ENCODE measurements at places on chromosomes 2 and 18.

DNA sequence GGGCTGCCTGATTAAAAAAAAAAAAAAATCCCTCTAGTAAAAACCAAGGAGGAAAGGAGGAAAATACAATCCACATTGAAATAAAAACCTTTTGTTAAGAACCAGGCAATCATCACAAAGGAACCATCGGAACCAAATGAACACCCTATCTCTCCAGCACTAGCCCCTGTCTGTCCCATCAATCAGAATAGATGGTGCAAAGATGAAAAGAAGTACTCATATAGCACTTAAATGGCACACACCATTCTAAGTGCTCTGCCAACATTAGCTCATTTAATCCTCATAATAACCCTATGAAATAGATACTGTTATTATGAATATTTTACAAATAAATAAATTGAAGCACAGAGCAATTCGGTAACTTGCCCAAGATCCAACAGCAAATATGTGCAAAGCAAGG, 38.5 kb downstream of the LRP2 start:
- no peak for DNase-seq

- DNase-seq = no peak
Measured at GRCh38 chr2:99644419-99644787, 154.6 kb upstream of the REV1 start.

DNA sequence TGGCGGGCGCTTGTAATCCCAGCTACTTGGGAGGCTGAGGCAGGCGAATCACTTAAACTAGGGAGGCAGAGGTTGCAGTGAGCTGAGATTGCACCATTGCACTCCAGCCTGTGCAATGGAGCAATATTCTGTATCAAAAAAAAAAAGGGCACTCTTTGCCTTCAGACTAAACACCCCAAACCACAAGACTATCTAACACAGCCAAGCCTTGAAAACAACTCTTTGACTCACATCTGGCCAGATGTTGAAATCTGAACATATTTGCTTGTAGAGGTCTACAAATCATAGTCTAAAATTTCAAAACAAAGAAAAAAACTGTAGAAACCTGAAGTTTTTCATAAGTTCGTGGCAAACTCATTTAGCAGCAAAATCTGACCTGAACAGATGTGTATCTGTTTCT, 94.9 kb downstream of the FAM161A start:
- peak; percentile 25 for DNase-seq

DNA sequence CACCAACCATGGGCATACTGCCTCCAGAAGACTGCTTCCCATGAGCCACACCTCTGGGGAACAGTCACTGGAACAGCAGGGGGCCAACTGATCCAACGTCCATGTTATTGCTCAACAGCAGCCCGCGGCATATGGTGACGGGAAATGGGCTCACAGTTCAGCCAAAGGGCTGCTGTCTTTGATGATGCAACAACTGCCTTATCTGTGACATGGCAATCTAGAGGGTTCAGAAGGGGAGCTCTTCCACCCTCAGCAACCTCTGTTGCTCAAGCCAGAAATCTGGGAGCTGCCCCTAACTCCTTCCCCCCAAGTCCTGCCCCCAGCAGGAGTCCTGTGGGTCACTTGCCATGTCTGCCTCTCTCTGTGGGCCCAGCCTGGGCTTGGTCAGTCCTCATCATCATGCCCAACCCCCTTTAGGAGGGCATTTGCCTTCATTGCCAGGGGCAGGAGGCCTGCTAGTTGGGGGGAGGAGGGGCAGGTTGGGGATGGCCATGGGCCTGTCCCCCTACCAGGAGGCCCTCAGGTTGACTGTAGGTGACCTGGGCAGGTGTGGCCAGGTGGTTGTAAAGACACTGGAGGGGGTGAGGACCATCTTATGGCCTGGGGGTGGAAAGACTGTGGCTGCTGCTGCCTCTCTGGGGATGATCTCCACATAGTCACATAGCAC, 212.9 kb downstream of the CYP26B1 start:
- no peak for DNase-seq

- no peak for DNase-seq
Measured at GRCh38 chr2:9091811-9092210, 88.3 kb upstream of the MBOAT2 start.

DNA sequence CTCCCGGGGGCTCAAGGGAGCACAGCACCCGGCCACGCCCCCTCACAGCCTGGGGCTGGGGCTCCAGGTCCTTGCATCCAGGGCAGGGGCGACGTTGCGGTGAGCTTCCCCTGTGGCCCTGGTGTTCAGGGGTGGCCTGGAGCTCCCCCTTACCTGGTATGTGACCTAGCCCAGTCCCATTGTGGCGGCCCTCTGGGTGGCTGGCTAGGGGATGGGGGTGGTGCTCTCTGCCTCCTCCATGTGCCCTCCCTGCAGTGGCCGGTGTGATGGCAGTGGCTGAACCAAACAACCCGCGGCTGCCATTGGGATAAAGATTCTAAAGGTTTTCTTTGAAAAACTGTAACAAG, 288.3 kb downstream of the RDH14 start:
- DNase-seq = no peak

- DNase-seq = no peak
Measured at GRCh38 chr18:68705119-68705518, 9.8 kb downstream of the TMX3 start.

DNA sequence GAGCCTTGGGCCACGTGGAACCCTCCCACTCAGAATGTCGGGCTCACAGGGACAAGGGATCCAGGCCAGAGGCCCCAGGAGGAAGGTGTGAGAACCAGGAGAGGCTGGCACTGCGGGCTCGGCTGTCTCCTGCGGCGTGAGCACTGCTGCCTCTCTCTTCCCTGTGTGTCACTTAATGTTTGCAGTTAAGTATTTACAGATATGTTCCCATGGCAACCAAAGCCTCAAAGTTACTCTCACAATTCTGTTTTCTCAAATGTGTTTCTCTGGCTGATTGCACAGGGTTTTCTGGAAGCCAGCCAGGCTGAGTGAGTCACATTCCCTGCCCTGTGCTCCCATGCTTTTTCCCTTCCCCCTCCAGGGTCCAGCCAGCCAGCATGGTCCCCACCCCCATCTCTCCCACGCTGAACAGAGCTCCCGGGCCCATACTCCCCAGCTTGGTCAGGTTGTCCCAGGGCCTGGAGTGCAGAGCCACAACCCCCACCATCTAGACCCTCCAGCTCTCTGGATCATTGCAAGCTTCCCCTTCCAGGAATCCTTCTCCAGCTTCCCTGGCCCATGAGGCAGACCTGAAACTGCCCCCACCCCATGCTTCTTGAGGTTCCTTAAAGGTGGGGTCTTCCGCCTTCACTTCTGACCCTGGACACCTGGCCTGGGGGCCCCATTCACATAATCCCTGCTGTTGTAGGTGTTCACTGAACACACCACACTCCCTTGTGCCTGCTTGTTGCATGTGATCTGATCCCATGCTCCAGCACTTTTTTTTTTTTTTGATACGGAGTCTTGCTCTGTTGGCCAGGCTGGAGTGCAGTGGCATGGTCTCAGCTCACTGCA, 265.9 kb downstream of the CELF4 start:
- DNase-seq = no peak

DNA sequence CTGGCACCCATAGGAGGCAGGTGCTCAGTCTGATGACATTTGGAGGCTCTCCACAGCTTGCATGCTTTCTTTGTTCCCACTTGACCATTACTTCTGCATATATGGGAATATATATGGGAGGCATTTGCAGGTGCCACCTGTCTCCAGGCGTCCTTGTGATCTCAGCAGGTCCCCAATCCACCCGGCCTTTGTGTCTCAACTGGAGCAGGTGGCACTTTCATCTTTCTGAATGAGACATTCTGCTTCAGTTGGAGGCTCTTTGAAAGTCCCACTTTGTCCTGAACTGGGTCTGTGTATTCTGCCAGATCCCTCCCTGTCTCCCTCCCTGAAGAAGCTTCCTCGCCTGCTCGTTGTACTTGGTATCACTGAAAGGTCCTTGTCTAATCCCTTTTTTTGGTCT, 318.1 kb upstream of the EPAS1 start:
- DNase-seq = no peak

DNA sequence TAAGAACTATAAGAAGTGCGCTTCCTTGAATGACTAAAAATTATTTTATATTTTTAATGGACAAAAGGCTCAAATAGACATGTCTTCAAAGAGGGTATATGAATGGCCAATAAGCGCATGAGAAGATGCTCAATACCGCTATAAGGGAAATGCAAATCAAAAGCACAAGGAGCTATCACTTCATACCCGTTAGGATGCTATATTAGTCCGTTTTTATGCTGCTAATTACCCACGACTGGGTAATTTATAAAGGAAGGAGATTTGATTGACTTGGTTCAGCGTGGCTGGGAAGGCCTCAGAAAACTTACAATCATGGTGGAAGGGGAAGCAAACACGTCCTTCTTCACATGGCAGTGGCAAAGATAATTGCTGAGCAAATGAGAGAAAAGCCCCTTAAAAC, 20.5 kb upstream of the PPP4R1 start:
- DNase-seq = no peak

DNA sequence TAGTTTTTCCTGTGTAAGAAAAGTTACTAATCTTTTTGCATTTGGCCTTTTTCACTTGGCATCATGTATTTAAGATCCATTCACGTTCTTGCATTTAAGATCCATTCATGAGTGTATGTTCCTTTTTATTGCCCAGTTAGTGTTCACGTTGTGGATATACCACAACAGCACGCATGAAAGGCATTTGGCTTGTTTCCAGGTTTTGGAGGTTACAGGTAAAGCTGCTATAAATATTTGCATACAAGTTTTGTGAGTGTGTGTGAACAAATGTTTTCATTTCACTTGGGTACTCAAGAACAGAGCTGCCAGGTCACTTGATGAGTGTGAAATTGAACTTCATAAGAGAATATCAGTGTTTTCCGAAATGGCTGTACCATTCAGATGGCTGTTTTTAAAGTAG, 121.2 kb downstream of the CCBE1 start:
- DNase-seq = no peak

DNA sequence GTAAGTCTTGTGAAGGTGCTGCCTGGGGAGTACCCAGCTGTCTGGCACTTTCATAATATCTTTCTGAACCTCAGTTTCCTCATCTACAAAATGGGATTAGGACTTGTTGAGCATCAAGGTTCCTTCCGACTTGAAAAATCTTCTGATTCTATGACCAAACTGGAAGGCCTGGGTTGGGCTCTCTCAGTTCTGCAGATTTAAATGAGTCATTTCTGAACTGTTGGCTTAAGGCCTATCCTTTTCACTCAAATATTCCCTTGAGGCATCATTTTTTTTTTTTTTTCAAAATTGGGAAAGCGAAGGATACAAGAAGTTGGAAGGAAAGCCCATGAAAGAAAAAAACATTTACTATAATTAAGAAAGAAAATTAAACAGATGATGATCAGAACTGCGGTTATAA, 40.8 kb upstream of the CYP1B1 start:
- DNase-seq = no peak

DNA sequence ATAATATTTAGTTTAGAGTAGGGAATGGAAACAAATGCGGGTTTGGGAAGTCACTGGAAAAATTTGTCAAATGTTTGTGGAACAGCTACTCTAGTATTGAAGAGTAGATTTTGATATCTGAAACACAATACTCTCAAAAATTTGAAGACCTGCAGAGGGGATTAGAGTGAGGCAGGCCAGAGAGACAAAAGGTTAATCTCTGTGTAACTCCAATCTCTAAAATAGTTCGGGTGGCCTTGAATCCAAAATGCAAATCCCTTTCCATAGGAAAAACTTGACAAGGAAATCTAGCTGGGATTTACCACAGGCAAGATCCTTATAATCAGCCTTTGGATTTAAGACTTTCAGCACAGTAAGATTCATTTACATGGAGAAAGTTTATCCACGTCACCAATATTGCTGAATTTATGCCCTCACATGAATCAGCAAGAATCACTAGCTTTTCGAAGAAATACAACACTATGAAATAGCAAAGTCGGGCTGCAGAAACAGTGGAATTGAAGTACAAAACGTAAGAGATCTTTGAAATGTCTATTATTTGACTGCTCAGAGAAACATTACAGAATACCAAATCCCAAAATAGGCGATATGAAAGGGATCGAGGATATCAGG, 423.7 kb upstream of the ZNF804A start:
- DNase-seq = no peak

DNA sequence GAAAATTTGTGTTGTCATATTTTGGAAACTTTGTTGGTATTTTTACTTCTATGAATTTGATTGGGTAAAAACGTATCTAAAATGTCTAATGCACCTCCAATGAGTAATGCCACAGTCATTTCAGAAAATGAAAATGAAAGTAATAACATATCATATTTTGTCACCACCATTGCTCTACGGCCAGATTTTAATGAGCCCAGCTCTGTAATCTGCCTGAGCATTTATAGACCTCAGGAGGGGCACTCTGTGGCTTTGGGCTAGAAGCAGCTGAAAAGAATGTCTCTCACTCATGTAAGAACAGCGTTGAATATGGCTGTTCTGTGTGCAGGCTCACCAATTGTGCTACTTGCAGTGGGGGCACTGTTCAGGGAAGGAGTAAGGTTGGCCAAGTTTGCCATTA, 32.7 kb upstream of the ABCA12 start:
- DNase-seq = peak; percentile 5

DNA sequence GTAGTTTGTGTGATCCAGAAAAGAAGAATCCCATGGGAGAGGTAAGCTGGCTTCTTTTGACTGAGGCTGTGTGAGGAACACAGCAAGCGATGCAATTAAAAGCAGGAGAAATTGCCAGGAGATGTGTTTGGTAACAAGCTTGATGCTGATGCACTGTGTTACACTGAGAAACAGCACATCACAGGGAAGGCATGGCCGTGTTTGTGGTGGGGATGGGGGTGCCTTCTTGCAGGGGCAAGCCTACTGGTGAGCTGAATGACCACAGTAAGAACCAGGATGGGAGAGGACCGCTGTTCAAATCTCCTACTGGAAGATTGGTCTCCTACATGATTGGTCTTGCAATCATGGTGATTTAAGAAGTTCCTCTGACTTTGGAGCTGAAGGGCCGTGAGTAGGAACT, 477.7 kb upstream of the HS6ST1 start:
- DNase-seq = no peak

GRCh38 chr18:75844146-75844545, 416.6 kb upstream of the SMIM21 start:
- no peak for DNase-seq

- no peak for DNase-seq
Measured at GRCh38 chr2:203500951-203501350, 34.1 kb downstream of the RAPH1 start.

- DNase-seq = peak; percentile 81
Measured at GRCh38 chr2:174697255-174697654, 67.0 kb downstream of the CHRNA1 start.

GRCh38 chr18:39969803-39970494, 1985.1 kb upstream of the PIK3C3 start:
- no peak for DNase-seq

DNA sequence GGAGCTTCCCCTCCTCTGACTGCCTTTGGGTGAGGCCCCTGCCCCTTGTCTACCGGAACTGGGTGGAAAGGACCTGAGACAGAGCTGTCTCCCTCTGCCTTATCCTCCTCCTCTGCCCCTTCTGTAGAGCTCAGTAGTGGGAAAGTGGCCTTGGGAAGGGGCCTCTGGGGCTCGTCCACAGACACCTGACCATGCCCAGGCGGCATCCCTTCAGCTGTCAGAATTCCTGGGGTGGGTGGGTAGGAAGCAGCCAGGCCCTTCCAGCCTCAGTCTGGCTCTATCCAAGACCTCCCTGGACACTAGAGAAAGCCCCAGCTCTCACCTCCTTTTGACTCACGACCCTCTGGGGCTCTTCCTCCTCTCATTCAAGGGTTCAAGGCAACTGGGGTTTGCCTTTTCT, 35.6 kb downstream of the B3GNT2 start:
- DNase-seq = no peak
